ELR (cell line): ENCODE measurements at places on chromosomes 6 and 20.

DNA sequence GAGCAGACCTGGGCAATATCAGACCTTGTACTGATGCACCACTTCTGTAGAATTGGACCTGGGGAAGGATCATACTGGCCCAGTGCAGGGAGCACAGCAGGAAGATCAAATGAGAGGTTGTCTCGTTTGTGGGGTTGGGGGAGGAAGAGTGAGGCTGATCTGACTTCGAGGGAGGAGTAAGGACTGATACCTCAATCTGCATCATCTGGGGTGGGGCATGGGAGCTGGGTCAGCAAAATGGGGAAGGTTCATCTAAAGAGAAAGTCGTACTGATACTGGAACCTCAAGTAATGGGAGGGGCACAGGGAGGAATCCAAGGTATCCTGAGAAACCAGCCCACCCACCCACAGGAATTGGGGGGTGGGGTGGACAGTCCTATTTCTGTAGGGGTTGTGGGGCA lies 3.7 kb downstream of the RNF39 start:
- no peak for DNase-seq

GRCh38 chr6:76771059-76771634 lies 692.1 kb downstream of the HTR1B start:
- DNase-seq = no peak

GRCh38 chr6:35354361-35355135 lies 12.2 kb downstream of the PPARD start:
- DNase-seq = no peak

DNA sequence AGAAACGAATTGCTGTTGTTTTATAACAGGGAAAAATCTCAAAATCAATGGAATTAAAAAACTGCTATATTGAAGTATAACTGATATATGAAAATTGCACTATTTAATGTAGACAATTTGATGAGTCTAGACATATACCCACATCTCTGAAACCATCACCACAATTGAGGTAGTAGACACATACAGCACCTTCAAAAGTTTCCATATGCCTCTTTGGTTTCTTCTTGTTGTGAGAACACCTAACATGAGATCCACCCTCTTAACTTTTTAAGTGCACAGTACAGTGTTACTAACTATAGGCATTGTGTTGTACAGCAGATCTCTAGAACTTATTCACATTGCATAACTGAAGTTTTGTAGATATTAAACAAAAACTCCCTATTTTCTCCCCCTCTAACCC lies 14.0 kb upstream of the SLC17A5 start:
- DNase-seq = no peak

DNA sequence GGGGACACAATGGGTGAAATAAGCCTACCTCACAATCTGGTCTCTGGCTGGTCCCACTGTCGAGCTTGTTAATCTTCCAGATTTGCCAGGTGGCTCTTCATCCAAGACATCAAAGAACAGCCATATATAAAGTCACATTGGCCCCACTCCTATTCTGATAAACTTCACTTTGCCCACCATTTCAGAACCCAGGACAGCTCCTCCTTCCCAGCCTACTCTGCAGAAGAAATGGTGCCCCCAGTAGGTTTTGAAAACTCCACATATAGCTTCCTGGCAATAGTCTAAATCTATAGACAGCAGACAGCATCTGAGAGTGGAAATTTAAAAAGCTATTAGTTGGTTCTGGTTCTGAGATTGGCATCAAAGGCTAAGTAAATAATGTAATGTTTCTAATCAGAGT lies 143.1 kb upstream of the PCSK2 start:
- no peak for DNase-seq

- DNase-seq = no peak
Measured at GRCh38 chr6:126010040-126010439, 23.7 kb downstream of the TRMT11 start.

- DNase-seq = no peak
Measured at GRCh38 chr6:38144365-38144945, 324.9 kb downstream of the ZFAND3 start.
